Endothelial cell of umbilical vein (primary cell): ENCODE measurements at places on chromosomes 6 and 20. TPM values are rescaled to one million over a fixed set of nuclear protein-coding genes. Genes with fewer than 3 reads are reported as not detected.

The PPIL6 gene
- 0.25 and 0.33 TPM in 2 replicates for total RNA-seq

DNA sequence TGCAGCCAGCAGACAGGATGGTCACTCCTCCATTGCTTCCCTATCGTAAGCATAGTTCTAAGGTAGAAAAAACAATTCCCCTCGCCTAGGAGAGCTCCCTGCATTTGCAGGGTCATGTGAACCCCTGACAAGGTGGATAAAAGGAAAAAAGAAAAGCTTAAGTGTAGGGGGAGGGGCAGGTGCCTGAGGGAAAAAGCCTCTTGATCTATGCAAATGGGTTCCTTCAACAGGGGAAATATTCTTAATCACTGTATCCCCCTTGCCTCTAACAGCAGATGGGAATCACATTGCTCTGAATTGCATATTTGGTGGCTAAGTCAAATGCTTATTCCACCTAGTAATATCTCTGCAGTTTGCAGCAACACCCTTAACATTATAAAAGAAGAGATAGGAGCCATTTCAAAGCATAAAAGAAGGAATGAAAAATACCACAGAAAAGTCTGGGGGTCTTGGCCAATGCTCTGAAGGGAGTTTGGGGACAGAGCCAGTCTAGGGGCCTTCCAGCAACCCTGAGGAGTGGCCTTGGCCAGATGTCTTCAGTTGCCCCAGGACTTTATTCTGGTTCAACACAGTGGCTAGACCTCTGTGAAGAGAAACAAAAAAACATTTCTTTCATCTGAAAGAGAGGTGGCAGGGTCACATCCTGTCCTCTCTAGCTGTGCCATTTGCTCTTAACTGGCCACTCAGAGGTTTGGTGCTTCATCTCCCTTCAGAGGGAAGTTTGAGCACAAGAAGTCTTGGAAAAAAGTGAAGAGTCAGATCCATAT is 660.4 kb upstream of the GJE1 start:
- DNase-seq: no peak

The HLA-DRB1 gene
- not detected in 2 replicates for total RNA-seq

GRCh38 chr6:94588301-94588700 is 989.0 kb upstream of the MANEA start:
- DNase-seq: no peak

DNA sequence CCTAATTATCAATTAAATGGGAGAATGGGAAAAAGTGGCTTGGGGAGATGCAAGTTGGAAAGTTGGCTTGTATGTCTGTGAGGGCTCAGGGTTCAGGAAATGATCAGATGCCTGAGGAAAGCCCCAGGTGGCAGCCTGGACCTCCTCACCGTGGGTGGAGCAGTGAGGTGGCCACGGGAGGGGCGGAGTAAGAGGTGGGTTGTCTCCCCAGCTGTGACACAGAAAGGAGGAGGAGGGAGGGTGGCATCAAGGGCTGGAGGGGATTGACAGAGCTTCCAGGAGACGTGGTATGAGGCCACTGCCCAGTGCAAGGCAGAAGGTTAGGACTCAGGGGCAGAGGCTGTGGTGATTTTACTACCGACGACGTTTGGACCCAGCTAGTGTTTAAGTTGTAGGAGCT is 672.2 kb downstream of the PRKN start:
- no peak for DNase-seq

The CNBD2 gene
- total RNA-seq: 4.9 and 5.3 TPM in 2 replicates

DNA sequence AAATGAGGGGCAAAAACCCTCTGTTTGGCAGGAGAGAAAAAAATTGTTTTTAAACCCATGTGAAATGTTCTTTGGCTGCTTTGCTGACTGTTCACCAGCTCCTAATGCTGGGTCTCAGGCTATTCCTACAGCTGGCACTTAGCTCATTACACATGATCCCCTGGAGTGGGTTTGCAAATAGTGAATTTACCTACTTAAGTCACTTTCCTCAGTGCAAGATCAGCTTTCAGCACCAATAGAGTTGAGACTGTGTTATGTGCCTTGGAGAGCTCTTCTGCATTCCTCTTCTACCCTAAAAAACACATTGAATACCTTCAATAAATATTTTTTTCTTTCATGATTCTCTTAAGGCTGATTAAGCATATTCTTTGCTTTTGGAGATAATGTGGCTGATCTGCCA is 58.4 kb upstream of the PRDM1 start:
- no peak for DNase-seq

DNA sequence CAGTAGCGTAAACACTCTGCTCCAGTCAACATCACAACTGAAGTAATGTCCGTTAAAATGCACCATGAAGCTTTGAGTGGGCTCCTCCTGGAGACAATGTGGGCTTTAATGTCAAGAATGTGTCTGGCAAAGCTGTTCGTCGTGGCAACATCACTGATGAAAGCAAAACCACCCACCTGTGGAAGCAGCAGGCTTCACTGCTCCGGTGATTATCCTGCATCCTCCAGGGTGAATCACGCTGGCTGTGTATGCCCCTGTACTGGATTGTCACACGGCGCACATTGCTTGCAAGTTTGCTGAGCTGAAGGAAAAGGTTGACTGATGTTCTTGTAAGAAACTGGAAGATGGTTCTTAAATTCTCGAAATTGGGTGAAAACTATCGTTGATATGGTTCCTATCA is 128.5 kb downstream of the MOXD1 start:
- DNase-seq: no peak

The RAET1E gene
- not detected in 2 replicates for total RNA-seq

DNA sequence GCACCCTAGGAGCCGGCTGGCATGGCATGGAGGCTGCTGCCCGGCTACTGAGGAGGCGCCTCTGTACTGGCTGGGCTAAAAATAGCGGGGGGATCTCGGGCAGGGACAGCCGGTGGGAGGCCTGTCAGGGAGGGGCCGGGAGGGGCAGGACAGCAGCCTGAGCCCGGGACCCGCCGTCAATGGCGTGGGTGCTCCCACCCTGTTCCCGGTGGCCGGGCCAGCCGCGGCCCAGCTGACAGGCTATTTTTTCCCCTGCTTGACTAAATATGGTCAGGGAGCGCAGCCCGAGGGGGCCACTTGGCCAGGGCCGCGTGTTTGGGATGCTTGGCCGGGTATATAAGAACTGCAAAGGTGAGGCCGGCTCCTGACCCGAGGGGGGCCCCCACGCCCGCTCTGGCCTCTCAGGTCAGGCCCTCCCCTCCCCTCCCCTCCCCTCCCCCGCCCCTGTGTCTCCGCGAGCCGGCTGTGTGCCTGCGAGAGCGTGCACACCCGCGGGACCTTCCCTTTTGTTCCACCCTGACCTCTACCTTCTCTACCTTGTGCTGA is 74.4 kb upstream of the GATA5 start:
- DNase-seq: no peak

GRCh38 chr6:127877231-127877630 is 23.6 kb downstream of the THEMIS start:
- no peak for DNase-seq

DNA sequence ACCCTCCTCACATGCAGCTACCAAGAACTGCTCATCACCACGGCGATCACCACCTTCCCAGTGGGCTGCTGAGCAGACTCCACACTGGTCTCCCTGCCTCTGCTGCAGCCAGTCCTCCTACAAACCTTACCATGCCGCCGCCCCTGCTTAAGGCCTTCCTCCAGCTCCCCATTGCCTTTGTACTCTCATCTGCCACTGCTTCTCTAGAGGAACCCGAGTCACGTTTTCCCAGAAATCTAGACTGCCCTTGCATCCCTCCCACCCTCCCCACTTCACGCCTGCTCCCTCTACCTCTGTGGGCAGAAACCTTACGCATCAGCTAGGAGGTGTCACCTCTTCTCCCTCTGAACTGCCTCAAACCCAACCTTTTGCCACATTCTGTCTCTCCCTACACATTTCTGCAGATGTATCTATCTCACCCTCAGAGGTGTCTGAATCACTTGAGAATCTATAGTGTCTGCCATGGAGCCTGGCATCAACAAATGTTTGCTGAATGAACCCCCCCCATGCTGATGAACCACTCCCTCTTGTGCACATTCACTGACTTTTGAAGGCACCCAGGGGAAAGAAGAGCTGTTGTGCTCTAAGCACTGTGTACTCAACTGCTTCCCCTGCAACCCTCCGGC is 4.3 kb downstream of the E2F1 start:
- no peak for DNase-seq
